ENCODE measurements at places on chromosomes 3 and 15.

DNA sequence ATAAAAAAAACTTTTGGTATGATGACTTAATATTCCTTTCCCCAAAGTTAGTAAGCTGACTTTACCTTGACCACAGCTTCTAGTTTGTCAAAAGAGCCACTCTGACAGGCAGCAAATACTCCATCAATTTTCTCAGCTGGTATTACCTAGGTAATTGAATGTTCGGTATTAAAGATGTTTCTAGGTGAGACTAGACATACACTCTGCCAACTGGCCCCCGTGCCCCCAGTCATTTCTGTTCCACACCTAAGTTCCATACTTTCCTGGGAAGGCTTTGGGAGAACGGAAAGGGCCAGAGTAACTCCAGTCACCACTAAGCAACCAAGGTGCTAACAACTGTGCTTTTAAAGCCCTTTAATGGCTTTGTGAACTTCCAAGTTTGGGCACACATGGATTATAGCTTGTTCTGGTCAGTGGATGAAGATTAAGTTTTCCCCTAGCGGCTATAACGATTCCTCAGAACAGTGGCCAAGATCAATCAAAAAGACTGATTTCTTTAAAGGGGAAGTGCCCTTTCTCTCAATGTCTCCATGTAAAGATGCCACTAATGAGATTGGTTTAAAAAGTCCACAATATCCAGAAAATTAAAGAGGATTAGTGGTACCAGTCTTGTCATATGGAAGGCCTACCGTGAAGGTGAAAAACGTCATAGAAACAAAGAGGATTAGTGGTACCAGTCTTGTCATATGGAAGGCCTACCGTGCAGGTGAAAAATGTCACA lies 7.0 kb downstream of the EIF4A2 start:
- DNase-seq: no peak

- DNase-seq: no peak
Measured at GRCh38 chr3:166569589-166569988, 732.4 kb upstream of the BCHE start.

GRCh38 chr3:48558493-48559134 lies 2.0 kb upstream of the PFKFB4 start:
- DNase-seq: no peak

GRCh38 chr3:514192-514591 lies 317.6 kb downstream of the CHL1 start:
- no peak for DNase-seq

DNA sequence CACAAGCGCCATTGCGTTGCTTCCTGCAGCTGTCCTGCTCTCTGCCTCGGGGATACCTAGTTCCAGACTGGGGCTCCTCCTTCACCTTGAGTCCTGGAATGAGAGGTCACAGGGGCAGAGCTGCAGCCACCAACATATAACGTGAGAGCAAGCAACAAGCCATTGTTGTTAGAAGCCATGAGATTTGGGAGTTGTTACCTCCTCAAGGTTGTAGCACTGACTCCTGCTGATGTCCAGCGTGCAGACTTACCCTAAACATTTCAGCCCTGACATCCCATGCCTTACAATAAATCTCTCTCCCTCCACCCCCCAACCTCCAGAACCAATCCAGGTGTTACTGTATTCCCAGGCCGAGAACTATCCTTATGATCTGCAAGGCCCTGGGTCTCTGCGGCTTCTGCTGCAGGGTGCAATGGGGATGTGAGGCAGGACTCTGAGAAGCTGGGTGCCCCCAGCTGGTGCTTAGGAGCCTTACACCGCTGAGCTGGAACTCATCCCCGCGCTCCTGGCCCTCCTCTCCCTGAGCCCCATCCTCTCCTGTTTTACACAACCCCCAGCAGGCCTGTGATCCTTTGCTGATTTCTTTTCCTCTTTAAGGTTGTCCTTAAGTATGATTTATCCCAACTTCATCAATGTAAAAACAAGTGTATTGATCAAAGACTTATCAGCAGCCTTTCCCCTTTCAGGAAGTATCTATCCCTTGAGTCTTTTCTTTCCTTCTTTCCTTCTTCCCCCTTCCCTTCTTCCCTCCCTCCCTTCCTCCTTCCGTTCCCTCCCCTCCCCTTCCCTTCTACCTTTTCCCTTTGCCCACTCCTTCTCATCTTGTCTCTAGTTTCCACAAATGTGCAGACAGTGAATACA lies 84.2 kb upstream of the ABHD2 start:
- no peak for DNase-seq

DNA sequence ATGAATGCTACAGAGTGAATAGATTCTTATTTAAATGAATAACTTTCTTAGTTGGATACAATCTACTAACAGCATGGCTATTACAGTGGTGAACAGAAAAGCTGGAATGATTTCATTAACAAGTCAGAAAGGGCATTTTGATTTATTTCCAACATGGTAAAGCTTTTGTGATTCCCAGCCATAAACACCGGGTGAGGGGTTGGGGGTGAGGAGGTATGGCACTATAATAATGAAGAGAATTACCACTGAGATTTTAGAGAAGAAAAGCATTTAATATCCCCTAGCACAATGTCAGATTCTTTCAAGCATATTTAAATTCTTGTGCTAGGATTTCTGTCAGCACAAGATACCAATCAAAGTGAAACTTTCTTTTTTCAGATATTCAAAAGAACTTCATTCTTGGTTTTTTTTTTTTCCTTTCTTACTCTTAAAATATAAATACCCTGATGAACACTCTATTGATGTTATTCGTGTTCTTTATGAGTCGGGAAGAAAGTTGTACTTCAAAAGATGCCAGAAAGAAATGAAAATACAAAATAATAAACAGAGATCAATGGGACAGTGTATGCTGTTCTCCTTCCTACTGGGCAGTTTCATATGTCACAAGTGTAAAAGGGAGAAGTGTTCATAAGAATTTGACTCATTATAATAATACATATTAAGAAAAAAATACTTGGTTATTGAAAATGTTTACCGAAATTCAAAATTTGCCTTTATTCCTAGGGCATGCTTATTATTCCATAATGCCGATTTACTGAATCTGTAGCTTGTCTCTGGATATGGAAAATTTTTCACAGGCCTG lies 522.8 kb downstream of the CADM2 start:
- DNase-seq: no peak

DNA sequence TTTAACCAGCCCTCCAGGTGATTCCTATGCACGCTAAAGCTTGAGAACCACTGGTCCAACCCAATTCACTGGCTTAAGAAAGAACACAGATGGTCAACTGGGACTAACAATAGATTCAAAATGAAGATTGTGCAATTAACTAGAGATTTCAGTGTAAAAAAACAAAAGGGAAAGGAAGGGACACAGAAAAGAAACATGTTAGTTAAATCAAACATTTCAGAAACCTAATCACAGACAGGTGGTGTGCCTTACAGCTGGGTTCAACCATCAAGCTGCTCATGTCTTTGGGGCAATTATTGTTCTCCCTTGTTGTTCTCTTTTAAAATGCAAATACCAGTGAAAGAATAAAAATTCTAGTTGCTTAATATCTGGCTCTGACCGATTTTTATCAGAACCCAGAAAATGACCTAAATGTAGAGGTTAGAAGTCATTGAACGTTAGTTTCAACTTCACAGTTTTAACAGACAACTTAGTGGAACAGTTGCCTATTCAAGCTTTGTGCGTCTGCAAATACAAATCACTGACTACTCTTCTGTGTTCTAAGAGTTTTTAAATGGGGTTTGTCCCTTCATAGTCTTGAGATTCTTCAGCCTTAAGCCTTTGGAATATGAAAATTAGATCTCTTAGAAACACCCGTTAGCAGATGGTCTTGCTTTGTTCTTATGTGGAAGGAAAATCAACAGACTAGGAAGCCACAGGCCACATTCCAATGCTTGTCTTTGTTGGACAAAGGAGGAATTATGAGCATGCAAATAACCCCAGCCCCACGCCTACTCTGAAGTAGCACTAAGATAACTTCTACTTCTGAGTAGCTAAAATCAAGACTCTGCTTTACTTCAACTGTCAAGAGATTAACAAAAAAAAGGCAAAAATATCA lies 223.4 kb downstream of the ATP8B4 start:
- DNase-seq: no peak

DNA sequence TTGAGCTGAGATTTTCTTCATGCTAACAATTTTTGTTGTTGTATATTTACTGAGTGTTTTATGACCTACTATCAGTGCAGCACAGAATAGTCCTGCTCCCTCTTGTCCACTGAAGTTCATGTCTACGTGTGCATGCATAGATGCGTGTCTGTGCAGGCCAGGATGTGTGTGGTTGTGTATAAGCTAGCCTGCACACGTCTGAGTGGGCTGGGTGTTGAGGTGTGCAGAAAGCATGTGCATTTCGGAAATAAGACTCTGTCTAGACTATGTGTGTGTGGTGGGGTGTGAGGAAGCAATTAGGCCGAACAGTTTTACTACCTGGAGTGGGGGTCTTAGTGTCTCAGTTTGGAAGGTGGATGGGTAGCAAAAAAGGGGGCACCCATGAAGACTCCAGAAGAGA lies 39.2 kb downstream of the ATP2B2 start:
- no peak for DNase-seq

GRCh38 chr15:85415783-85416182 lies 35.4 kb downstream of the AKAP13 start:
- DNase-seq: no peak

DNA sequence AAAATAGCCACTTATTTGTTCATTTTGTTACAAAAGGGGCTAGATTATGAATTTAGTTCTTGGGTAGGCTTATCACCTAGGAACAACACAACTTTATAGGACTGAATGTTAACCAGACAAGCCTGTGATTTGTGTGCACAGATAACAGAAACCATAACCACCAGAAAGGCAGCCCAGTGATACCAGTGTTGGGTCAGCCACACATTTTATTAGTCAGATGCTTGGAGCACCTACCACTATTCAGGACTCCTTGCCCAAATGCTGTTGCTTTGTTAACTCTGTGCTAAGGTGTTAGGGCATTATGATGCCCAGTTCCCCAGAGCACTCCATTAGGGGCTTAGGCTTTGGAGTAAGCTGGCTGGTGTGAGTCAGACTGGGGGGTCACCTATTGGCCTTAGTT lies 22.5 kb downstream of the PLCL2 start:
- no peak for DNase-seq

DNA sequence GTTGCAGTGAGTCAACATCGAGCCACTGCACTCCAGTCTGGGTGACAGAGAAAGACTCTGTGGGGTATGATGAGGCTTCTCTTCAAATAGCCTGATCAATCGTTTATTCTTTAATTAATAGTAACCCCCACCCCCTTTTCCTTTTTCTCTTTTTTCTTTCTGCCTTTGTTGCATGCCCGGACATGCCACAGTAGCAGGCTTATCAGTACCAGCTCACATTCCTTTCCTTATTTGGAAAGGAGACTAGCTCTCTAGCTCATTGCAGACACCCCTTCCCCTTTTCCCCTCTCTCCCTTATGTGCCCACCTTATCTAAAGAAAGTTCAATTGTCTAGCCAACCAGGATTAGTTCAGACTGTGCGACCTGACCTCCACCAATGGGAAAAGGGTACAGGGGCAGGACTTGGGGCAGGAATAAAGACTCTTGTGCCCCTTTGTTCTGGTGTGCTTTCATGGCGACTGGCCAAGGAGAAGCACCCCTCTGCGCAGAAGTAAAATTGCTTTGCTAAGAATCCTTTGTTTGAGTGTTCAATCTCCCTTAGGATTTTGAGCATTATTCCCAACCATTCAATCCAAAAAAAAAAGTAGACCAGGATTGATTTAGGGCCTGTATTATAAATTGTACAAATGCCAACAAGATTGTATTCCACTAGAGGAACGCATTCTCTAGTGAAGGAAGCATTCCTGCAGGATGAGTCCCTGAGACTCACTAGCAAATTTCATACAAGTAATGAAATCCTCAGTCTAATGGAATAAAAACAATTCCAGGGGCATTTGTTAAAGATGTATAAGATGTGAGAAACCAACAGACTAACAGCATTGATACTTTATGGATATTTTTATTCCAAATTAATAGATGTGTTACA lies 95.8 kb upstream of the SNRPN start:
- no peak for DNase-seq

DNA sequence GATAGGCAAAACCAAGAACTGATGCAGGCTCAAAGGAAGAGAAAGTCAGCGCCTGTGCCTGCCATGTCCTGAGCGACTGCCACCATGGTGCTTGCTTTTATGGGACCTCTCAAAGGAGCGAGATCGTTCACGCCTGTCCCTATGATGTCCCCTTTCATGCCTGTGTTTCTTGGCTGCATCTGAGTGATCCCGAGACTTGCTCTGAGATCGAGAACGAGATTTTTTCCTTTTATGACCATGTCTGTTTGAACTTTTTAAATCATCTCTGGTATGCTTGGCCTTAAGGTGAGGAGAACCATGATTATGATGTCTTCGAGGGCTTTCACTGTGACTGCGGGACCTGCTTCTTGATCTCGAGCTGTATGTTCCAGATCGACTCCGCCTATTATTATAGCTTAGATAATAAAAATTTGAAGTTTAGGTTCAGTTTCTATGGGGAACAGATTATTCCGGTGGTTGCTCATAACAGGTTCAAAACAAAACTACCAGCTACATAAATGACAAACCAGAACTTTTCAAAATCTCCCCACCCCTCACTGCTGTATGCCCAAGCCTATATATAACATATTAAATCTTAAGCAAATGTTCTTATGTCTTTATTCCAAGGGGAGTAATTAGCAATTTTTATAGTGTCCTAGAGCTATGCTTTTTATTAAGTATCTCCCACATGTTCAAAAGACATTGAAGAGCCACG lies 11.6 kb downstream of the CCNL1 start:
- DNase-seq: no peak

DNA sequence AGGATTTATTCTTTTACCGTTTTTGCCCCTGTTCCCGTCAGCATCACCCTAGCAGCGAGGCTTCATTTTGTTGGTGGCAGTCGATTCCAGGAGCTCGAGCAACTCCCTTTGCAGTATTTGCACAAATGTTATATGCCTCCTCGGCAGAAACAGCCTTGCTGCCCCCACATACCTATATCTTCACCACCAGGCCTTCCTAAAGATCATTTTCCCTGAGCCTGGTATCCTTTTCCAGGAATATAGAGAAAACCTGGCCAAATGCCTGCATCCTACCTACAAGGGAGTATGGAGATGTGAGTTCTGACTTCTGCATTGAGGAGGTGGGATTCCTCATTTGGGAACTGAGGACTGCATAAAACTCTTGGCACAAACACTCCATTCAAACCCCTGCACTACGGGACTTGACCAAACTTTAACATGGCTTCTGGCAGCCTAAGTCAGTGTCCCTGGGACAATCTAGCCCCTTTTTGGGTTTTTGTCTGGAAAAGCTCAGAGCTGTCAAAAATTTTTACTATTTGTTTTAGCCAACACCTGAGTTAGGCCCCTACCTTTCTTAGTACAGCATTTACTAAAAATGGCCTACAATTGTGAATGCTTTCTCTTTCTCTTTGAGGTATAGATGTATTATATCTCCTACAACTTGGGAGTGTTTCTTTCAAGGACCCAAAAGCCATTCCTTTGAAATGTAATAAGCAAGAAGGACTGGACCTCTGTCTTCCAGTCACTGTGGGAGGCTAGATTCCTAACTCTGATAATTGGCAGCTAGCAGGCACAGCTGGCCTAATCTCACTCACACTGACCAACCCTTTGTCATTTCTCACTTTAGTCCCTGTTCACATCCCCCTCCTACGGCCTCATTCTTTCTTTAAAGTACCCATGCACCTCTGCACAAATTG lies 12.1 kb upstream of the UBE2Q2 start:
- DNase-seq: no peak
